ENCODE measurements at places on chromosomes 13 and 19.

DNA sequence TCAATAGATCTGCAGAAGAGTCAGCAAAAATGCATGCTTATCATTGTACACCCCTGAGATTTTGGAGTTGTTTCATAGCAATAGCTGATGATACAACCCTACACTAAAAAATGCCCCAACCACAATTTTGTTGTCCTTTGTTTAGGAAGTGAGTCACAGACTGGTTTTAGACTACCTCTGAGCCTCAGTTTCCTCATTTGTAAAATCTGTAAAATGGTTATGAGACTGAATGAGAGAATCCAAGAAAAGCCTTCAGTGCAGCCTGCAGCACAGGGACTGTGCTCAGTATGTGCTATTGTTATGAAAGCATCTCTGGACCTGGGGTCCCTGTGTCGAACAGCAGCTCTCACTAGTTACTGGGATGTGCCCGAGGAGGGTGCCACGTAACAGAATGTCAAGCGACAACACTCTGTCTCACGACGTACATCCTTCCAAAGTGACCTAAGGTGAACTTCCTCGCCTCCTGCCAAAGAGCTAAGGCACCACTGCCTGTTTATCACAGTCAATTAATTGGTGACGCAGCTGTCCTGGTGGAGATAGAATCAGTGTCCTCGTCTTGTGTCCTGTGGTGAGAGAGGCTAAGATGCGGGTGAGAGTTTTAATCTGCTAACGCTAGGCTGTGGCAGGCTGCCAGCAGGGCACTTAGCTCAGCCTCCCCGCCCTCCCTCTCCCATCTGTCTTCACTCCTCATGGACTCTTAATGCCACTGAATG, 18.1 kb downstream of the DHRS12 start:
- DNase-seq: peak; percentile 76

GRCh38 chr13:109200556-109200955, 571.1 kb downstream of the MYO16 start:
- DNase-seq: no peak

DNA sequence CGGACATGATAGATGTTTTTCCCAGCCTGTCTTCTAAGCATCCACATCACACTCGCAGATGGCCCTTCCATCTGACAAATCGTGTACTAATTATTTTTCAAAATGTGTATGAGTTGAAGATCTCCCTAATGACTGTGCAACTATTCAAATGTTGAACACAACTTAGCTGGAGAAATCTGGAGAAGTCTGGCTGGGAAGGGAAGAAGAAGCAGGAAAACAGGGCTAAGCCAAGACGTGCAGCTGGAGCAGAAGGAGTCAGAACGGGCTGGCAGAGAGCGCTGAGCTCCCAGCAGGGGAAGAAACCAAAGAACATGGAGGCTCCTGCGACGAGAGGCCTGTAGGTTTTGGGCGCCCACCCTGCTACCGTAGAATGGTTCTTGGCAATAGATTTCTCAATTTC, 13.2 kb upstream of the LATS2 start:
- DNase-seq: no peak

DNA sequence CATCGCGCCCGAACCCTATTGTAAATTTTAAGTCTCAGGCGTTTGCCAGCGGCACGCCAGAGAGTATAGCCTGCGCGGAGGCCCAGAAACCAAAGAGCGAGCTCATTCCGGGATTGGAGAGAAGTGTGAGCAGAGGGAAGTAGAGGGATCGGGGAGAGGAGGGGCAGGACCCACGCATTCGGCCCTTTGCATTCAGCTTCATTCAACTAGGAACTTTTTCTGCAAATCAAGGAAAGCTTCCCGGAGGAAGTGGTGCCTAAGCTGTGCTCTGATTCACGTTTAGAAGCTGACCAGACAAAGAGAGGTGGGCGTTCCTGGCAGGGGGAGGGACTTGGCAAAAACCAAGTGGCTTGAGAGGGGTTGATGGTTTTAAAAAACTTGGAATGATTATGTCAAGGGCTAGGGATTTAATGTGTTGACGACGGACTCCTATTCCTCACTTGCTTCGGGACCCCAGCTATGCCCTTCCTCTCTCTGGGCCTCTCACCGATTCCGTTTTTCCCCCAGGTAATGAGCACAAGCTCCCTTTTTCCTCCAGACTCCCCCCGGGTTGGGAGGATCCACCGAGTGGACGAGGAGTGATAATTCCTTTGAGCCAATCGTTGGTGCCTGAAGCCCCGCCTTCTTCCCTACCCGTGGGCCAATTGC, 811 bp upstream of the PRMT1 start:
- peak; percentile 97 for DNase-seq

GRCh38 chr13:71589032-71589431, 278.0 kb downstream of the DACH1 start:
- DNase-seq: no peak

DNA sequence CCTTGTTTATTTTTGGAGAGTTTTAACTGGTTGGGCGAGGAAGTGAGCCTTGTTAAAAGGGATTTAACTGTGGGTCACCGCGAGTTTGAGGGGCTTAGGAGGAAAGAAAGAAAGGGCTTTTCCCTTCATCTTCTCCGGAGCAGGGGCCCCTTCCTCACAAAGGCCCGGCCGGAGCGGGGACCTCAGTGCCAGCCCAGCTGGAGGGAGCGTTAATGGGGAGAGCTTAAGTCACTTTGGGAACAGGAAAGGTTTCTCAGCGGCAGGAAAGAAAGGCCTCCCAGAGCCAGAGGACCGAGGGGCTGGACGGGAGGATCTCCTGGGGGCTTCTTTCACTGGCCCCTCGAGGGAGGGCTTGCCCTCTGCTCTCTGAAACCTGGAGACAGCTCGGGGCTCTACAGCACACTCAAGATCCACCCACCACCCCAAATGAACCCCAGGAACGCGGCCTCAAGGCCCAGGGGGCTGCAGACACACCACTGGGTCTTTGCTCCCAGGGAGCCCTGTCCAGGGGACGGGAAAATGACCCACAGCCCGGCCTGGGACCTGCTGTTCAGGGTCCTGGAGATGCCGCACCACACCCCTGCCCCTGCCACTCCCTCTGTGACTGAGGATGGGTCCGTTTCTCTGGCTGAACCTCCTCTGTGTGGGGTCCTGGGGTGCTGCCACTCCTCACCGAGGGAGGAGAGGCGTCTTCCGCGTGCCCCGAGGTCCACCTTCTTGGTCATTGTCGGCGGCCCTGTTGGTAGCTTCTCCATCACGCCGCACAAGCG, 128.3 kb downstream of the URI1 start:
- no peak for DNase-seq

DNA sequence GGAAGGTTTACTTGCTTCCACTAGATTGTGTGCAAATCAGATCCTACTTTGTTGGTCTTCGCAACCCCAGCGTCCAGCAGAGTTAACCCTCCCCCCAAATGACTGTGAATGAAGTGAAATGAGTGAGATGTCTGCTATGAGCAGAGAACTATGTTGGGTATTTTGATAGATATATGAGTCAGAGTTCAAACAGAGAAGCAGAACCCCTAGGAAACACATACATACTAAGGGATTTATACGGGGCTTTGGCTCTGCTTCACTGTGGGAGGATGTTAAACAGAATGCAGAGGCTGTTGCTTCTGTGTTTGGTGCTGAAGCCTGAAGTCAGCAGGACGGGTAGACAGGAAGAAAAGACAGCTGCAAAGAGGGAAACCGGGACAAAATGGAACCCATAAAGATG, 197.0 kb downstream of the MZT1 start:
- no peak for DNase-seq

- DNase-seq: peak; percentile 25
These were observed 7.5 kb upstream of the WDR88 start for GRCh38 chr19:33124207-33125098.

DNA sequence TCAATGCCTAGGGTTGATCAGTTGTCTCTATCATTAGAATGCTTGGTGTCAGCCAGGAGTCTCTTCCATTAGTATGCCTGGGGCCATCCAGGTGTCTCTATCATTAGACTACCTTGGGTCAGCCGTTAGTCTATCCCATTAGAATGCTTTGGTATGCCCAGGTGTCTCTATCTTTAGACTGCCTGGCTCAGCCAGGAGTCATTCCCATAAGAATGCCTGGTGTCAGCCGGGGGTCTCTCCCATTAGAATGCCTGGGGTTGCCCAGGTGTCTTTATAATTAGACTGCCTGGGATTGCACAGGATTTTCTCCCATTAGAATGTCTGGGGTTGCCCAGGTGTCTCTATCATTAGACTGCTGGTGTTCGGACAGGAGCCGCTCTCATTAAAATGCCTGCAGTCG, 1442.9 kb downstream of the UQCRFS1 start:
- no peak for DNase-seq

DNA sequence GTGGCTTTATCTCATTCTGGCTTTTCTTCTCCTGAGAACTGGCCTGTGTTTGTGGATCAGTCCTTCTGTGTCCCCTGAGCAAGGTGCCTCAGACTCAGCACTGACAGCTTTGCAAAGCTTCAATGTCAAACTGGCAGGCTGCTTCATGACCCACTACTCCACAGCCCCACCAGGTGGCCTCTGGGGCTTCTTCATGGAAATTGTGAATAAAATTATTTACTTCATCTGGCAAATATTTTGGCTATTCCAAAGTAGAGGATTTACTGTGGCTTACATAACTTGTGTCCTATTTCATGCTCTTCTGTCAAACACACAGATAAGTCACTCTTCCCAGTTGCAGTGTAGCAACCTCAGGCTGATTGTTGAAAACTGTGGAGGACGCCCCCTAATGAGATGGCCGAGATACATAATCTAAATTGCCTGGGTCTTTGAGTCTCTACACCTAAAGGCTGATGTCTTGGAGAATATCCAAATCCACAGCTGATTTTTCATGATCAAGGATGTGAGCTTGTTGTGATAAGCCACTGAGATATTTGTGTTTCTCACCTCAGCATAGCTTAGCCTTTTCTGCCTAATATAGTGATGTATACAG, 721.9 kb upstream of the SLC10A2 start:
- no peak for DNase-seq

DNA sequence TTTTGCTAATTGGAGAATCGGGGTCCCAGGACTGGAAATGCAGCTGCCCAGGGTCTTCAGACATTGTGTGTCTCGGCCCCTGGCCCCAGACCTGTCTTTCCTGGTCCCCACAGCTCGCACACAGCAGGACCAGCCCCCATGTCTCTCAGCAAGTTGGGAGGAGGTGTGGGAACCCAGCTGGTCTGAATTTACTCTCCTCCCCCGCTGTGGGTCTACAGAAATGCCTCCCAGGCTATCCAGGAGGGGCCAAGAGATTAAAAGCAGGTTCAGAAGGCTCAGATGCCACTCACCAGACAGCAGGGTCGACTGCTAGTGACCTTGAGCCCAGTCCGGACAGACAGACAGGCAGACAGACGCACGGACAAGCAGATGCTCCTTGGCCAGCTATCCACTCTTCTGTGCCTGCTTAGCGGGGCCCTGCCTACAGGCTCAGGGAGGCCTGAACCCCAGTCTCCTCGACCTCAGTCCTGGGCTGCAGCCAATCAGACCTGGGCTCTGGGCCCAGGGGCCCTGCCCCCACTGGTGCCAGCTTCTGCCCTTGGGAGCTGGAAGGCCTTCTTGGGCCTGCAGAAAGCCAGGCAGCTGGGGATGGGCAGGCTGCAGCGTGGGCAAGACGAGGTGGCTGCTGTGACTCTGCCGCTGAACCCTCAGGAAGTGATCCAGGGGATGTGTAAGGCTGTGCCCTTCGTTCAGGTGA, at the start of gene DAND5:
Gene DAND5 (plus strand): TSS at position 285 of the 697 bp plus-strand sequence. CDS start 85 bp downstream, at position 370.
- DNase-seq: no peak

DNA sequence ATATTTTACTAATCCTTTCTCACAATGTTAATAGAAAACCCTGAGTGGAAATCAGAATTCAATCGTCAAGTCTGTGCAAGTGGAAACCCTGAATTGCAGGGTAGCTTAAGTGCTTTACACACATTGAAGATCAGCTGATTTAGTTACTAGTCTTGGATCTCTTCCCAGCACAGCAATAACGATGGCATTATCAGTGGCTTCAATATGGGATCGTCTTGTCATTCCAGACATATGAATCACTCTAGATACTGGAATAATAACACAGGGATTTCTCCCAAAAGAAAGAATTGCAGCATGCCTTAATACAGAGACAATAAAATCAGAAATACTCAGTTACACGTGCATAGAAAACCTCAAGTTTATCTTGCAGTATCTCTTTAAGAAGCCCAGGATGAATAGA, 12.6 kb upstream of the METTL21C start:
- DNase-seq: peak; percentile 95

DNA sequence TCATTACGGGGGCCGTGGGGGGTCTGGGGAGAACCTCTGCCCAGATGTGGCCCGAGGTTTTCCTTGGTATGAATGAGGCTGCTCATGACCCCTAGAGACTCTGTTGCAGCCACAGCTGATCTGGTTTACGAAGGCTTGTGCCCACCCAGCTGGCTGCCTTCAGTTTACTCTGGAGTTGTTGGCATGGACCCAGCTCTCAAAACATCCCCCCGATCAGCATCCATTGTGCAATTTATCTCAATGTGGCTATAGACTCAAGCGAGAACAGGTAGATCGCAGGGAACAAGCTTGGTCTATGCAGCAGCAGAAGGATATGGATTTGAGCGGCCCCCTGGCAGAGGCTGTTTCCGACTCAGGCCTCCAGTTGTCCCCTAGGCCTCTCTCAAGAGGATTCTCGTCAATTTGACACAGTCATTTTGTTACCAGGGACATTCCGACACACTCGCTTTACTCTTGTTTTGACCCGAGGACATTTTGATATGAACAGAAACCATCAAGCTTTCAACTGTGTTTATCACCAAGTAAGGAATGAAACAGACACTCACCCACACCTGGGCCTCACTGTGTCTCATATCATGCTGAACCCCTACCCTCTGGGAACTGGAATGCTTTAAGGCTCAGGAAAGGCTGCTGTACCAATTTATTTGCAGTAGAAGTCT, 161.5 kb downstream of the KATNAL1 start:
- DNase-seq: no peak

DNA sequence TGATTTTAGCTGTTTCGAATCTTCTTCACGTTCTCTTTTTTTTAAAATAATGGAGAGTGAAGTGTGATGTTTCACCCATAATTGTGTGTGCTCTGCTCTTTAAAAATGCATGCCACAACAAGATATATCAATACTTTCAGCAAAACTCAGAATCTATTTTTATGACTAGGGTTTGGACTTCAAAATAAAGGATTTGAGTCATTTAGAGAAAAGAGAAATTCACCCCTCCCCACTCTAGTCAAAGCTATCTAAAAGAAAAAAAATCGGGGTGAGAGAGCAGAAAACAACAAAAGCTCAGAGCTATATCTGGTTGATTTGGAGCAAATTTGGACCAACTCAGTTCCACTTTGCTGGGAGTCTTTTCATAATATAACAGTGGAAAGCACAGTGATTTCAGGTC, 244.5 kb downstream of the DNAJC15 start:
- no peak for DNase-seq

- no peak for DNase-seq
These were observed 97.1 kb upstream of the IRS2 start for GRCh38 chr13:109883181-109884180.

DNA sequence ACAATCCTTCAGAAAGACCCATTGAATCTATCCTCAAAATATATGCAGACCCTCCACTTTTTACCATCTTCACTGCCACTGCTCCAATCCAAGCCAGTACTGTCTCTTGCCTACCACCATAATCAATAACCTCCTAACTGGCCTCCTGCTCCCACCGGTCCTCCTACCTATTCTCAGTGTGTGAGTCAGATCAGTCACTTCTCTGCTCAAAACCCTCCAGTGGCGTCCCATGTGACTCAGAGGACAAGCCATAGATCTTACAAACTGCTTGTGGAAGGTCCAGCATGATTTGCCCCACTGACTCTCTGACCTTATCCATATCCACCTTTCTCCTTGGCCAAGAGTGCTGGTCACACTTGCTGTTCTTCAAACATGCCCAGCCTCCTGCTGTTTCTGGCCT, 23.4 kb upstream of the MBNL2 start:
- no peak for DNase-seq
